Heart right ventricle (tissue), 16 donors: ENCODE measurements at places on chromosomes 6 and 20.
A peak's percentile ranks its signal among the peaks of the same experiment; 100 is the strongest.

- DNase-seq = no peak
- no peaks in the 10 kb centered on the region for H3K4me1 ChIP-seq
- H3K27ac ChIP-seq = no peak overlapping the region
- no peaks in the 10 kb centered on the region for H3K27me3 ChIP-seq
- no peaks in the 10 kb centered on the region for H3K36me3 ChIP-seq
- no peak overlapping the region for H3K4me3 ChIP-seq
These were observed 733.0 kb downstream of the GRIK2 start for GRCh38 chr6:102126488-102126887.

- H3K4me1 ChIP-seq = peaks cover 11% of the 10 kb centered on the region
- no peak overlapping the region for H3K27ac ChIP-seq
- no peaks in the 10 kb centered on the region for H3K27me3 ChIP-seq
- H3K4me3 ChIP-seq = peak overlapping the region; percentile 16
- no peaks in the 10 kb centered on the region for H3K36me3 ChIP-seq
- no peak for DNase-seq
These were observed 9.4 kb upstream of the GMPR start for GRCh38 chr6:16228709-16229665.

- peaks cover 33% of the 10 kb centered on the region for H3K4me1 ChIP-seq
- H3K27me3 ChIP-seq = peaks cover 21% of the 10 kb centered on the region
- peak overlapping the region; percentile 53 for H3K4me3 ChIP-seq
- H3K27ac ChIP-seq = no peak overlapping the region
These were observed 66.6 kb upstream of the CCDC167 start for GRCh38 chr6:37566111-37566949.

DNA sequence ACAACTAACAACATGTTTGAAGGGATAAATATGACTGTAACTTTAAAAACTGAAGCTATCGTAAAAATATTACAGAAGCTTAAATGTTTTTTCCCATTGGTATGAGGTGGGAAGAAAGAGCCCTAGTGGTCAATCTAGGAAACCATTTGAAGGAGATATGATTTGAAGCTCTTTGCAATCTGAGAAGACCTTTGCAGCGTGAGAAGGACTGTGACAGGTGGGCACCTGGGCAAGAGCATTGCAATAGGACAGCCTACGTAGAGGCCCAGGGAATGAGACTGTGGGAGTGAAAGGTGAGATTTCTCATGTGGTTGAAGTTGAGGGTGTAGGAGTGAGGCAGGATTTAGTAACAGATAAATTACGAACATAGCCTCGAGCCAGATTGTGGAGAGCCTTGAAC, 108.0 kb upstream of the PDE7B start:
- H3K27me3 ChIP-seq = no peaks in the 10 kb centered on the region
- H3K27ac ChIP-seq = no peak overlapping the region
- no peak overlapping the region for H3K4me3 ChIP-seq
- H3K4me1 ChIP-seq = no peaks in the 10 kb centered on the region
- H3K36me3 ChIP-seq = no peaks in the 10 kb centered on the region

DNA sequence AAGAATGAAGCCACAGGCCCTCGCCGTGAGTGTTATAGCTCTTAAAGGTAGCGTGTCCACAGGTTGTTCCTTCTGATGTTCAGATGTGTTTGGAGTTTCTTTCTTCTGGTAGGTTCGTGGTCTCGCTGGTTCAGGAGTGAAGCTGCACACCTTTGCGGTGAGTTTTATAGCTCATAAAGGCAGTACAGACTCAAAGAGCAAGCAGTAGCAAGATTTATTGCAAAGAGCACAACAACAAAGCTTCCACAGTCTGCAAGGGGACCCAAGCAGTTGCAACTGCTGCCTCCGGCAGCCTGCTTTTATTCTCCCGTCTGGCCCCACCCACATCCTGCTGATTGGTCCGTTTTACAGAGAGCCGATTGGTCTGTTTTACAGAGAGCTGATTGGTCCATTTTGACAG, 5.2 kb downstream of the HIVEP1 start:
- H3K27me3 ChIP-seq = no peaks in the 10 kb centered on the region
- peaks cover 4% of the 10 kb centered on the region for H3K36me3 ChIP-seq
- H3K4me3 ChIP-seq = no peak overlapping the region
- H3K4me1 ChIP-seq = peaks cover 9% of the 10 kb centered on the region
